ENCODE measurements at places on chromosomes 7 and 10.

DNA sequence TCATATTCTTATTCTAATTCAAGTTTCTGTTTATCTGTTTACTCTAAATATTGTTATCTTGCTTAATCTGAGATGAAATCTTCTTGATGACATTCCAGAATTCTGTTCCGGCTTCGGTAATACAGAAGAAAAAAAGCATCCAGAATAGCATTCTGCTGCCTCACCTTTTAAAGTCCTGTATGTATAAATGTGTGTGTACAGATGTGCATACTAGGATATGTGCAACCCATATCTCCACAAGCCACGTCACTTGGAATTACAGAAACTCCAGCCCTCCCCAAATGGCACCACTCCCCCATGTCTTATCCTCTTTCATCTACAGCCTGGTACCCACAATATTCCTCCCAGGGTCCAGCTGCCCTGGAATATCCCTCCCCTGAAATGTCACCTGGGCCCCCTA is 27.9 kb upstream of the USP6NL start:
- DNase-seq: no peak

DNA sequence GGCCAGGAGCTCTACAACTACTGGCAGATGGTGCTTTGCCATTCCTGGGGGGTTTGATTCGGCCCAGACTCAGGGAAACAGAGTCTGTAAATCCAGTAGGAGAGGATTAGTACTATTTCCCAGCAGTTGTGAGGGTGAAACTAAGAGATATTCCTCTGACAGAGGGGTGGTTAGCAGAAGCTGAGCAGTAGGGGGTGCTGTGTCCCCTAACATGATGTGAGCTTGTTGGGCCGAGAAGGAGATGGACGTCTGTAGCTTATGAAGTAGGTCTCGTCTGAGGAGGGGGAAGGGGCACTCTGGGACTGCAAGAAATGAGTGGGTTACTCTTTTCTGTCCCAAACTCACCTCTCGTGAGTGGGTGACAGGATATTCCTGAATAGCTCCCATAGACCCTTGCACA is 179.2 kb upstream of the MBL2 start:
- DNase-seq: peak; percentile 82

DNA sequence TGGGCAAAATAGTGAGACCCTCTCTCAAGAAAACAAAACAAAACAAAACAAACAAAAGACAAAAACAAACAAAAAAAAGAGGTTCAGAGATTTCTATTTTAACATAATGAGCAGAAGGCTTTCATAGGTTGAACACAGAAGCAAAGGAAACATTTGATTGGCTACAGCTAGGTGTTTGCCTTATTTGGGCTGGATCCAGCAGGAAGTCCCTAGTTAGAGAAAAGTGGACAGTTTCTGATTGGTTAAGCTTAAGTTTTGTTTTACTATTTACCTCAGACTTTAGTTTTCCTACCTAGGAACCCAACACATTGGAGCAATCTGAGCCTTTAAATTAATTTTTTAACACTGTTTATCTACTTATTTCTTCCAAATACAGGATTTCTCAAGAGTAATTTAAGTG is 566.5 kb upstream of the PCDH15 start:
- DNase-seq: no peak

GRCh38 chr10:78770167-78771090 is 298.3 kb upstream of the ZMIZ1 start:
- no peak for DNase-seq

DNA sequence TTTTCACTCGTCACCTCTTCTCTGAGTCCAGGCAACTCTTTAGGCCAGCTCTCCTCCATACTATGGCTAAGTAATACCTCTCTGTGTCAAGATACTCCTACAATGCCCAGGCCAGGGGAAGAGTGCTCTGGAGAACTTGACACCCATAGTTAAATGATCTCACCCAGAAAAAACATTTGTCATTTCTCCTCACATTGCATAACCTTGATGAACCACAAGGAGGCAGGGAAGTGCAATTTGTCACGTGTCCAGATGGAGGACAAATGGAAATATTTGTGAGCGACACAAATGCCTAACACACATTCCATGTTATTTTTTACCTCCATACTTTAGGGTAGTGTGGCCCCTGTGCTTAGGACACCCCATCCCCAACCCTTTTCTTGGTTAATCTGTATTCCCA is 78.3 kb downstream of the HTR7 start:
- no peak for DNase-seq

GRCh38 chr7:110591341-110591740 is 499.6 kb upstream of the LRRN3 start:
- DNase-seq: no peak

DNA sequence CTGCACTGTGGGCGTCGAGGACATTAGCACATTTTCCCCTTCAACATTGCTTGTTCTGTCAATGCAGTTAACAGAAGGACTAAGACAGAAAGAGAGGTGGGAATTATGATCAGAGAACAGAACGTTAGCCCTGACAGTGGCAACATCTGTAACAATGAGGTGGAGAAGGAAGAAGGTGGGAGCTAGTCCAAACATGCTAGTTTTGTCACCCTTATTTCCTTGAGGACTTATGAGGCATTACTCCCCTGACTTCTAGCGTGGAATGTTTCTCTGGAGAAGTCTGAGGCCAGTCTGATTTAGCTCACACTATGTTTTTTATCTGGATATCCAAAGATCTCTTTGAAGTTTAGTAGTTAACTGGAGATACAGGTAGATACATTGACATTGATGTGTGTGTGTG is 73.4 kb downstream of the ZMYND11 start:
- DNase-seq: no peak

GRCh38 chr10:88322324-88323063 is 260.6 kb downstream of the RNLS start:
- no peak for DNase-seq

GRCh38 chr7:124934841-124935240 is 5.2 kb upstream of the POT1 start:
- DNase-seq: no peak

- DNase-seq: no peak
Measured at GRCh38 chr7:129438839-129439651, 4.8 kb downstream of the STRIP2 start.

DNA sequence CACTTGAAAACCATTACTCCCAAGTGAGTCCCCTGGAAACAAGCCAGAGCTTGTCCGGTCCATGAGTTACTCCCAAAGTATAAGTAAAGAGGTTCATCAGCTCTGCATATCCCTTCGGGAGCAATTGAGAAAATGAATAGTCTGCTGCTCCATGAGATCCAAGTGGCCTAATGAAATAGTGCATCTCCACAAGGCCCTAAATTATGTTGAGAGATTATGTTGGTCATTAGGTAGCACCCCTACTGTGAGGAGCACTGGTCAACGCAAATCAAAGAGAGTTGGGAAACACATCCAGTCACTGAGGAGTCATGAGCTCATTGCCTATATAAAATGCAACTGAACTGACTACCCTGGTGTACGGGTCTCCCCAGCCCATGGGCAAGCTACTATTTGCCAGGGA is 205.5 kb upstream of the AOAH start:
- DNase-seq: no peak

- no peak for DNase-seq
Measured at GRCh38 chr7:102897856-102898531, 14.8 kb upstream of the LRRC17 start.

GRCh38 chr10:129605266-129605985 is 138.4 kb downstream of the MGMT start:
- DNase-seq: no peak

- DNase-seq: no peak
Measured at GRCh38 chr10:94303929-94304328, 58.8 kb downstream of the NOC3L start.

DNA sequence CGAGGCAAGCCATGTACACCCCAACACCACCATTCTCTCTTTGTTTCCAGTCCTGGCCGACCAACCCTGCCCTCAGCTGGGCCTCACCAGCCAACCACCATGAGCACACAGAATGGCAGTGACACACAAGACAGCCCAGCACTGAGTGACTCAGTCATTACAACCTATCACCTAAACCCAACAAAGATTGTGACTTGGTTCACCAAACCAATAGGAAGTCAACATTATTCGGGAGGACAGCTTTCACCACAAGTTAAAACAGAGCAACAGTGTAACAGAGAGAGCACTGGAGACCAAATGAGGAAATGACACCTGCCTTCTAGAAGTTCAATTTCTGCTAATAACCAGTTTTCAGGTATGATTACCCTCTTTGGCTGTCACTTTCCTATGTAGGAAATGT is 72.1 kb downstream of the DNMBP start:
- DNase-seq: no peak

DNA sequence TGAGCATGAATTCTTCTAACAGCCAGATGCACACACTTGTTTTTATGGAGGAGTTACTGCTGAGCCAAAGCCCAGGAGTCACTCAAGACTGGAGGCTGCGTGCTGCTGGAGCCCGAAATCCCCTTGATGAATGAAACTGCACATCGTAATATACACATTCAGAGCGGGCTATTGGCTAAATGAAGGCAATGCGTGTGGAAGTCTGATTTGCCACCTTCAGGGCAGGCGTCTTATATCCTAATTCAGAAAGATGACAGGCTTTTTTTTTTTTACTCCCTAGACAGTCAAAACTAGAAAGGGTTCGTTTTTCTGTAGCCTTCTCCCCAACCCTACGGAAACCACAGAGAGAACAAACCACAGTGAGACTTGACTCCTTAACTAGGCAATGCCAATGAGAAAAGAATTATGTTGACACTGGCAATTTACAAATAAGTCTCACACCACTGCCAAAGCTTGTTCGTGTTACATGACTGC is 227.2 kb upstream of the KLF14 start:
- no peak for DNase-seq

DNA sequence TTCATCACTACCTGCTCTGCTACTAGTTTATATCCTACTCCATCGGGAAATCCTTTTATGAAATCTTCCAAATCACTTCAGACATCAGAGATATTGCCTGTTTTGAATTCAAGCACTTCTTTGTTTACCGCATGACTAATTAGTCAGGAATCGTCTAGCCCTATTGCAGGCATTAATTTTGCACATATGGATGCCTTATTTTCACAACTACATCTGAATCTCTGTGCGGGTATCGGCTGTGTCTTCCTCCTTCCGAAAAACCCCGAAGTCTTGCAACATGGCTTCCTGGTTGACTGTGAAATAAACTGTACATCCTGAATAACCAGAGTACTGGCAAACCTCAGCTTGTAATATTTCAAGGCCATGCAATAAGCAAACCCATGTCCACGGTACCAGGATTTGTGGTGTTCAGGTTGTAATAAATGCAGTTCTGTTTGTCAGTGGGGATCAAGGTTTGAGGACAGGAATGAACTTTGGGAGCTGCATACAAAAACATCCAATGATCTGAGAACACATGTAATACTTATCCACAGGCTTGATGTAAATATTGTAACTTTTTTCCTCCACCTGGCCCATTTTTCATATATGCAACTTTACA is 642.1 kb downstream of the PARD3 start:
- DNase-seq: no peak

DNA sequence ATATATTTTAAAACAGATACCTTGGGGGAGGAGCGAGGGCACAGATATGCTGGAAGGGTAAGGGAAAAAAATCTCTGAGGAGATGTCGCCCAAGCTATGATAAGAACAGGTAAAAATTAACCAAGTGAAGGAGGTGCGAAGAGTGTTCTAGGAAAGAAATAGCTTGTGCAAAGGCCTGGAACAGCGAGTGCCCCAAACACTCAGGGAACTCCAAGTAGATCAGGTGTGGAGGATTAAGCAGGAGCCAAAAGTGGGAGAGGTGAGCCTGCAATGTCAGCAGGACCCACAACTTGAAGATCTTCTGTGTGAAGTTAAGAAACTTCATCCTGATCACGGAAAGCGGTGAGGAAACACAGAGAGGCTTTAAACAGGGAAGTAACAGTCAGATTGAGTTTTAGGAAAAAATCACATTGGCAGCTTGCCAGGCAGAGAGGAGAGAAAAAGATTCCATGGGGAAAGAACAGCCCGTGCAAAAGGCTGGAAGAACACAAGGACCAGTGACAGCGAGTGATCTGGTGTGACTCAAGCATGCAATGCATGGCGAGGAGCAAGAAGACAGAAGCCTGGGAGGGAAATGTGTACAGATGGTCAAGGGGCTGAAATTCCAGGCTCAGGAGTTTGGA is 30.7 kb downstream of the FGF8 start:
- DNase-seq: peak; percentile 10

GRCh38 chr7:155463114-155463811 is 5.3 kb downstream of the EN2 start:
- no peak for DNase-seq

GRCh38 chr7:945147-945555 is 9.3 kb downstream of the ADAP1 start:
- no peak for DNase-seq

- DNase-seq: no peak
Measured at GRCh38 chr10:78171633-78172400, 138.2 kb downstream of the RPS24 start.

DNA sequence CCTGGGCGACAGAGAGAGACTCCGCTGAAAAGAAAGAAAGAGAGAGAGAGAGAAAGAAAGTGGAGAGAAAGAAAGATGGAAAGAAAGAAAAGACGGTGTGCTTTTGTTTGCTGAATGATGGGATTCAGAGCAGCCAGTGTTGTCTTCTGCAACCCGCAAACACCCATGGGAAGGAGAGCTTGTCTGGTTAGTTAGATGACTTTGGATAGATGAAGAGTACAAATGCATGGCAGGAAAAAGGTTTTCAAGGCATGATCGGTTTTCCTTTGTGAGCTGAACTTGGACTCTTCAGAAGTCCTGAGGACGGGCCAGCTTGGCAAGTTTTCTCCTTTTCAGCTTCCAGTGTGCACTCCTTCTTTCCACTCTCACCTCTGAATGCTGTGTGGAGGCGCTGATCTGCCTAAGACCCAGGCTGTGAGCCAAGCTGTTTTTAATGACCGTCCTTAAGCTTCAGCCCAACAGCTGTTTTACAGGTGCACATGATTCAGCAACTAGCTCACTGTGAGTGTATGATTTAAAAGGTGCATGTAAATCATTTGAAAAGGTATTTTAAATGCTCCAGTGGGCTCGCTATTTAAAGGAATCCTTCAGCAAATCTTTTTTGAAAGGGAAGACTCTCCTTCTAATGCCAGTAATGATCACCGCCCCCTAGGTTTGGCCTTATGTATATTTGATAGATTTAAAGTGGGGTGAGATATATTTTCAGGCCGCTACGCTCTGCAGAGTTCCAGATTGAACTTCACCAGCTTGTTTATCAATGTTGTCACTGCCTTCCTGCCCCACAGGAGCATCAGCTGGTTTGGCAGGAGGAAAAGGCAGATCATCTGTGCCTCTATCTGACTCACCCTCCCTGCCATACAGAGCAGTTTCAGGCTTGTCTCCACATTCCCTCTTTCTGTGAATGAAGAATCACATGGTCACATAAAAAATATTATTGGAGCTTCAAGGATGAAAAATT is 115.0 kb downstream of the PLXDC2 start:
- no peak for DNase-seq

- DNase-seq: no peak
Measured at GRCh38 chr7:111042842-111043241, 48.1 kb upstream of the LRRN3 start.

GRCh38 chr10:33129141-33129995 is 171.3 kb upstream of the ITGB1 start:
- DNase-seq: peak; percentile 94

DNA sequence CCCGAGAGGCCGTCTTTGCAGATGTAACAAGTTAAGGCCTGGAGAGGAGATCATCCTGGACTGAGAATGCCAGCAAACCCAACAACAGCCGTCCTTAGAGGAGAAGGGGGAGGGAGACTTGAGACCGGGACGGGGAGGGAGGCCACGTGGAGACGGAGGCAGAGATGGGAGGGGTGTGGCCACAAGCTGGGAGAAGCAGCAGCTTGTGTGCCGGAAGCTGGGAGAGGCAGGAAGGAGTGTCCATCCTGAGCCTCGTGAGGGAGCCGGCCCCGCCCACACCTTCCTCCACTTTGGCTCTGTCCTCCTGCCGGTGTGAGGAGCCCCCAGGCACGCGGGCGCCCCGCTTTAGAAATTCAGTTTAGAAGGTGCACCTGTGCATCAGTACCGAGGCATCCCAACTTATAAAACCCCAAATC is 95.7 kb downstream of the DNAJB6 start:
- DNase-seq: peak; percentile 84
